Activated naive CD4-positive, alpha-beta T cell treated with anti-CD3 and anti-CD28 coated beads for 36 hours (primary cell): ENCODE measurements at places on chromosomes 4 and X. TPM values are rescaled to one million over a fixed set of nuclear protein-coding genes. Genes with fewer than 3 reads are reported as not detected.

- no peak for DNase-seq
Measured at GRCh38 chr4:75849461-75849860, 52.8 kb downstream of the PPEF2 start.

The GAGE12D gene
- total RNA-seq, result not detected

- no peak for DNase-seq
Measured at GRCh38 chrX:4841216-4841745, 1127.8 kb upstream of the PRKX start.

The XPNPEP2 gene
- 0.27 TPM for total RNA-seq

GRCh38 chrX:21255032-21255618 lies 119.1 kb upstream of the CNKSR2 start:
- no peak for DNase-seq

DNA sequence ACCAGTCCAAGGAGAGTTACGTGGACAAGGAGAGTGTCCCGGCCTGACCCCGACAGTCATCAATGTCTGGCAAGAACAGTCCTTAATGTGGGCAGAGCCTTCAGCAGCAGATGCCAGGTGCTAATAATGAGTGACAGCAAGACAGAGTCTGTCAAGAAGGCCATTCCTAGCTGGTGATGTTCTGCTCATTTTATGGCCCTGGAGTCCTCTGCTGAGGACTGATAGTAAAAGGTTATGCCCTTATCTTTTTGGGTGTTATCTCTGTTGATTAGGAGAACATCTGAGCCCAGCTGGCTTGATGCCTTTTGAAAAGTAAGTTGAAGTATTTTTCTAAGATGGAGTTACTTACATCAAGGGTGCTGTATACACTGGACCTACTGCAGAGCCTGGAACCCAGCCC lies 67.3 kb downstream of the SLC34A2 start:
- no peak for DNase-seq

DNA sequence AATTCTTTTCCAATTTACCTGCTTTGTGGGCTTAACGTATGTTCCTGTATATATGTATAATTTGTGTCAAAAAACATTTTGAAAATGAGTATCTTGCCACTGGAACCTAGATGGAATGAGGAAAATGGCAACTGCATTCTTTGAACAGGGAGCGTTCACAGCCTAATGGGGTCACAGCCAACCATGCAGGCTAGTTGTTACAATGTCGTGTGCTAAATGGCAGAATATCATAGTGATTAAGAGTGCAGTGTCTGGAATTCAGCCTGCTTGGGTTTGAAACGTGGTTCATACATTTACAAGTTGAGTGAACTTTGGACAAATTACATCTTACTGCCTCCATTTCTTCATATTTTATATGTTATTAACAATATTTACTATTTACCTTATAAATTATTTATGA lies 70.8 kb downstream of the PCDH7 start:
- DNase-seq, result no peak
